Activated T-helper 1 cell treated with Interleukin-2 at 50 U/mL for 16 hours (primary cell): ENCODE measurements at places on chromosomes 5 and 9.

DNA sequence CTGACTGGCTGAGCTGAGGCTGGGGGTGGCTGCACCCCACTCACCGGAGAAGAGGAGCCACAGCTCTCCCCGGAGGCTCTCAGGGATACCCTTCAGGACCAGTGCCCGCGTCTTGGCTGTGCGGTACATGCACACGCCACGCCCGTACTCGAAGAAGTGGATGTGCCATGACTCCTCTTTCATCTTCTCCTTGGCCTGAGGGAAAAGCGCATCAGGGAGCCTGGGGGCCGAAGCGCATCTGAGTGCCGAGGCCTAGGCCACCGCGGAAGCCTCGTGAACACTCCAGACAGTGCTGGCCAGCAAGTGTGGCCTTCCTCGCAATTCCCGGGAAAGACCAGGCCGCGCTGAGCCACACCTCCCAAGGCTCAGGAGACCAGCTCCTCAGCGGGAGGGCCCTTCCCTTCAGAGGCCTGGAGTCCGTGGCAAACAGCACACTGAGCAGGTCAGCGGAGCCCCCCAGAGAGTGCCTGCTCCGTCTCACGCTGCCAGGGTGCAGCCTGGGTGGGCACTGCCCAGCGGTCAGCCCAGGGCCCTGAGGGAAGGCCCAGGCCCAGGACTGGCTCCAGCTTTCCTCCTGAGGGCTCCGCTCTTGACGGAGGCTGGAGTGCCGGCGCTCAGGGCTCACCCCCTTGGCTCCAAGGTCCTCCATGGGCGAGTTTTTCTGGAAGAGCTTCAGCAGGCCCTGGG lies 20.5 kb upstream of the MRNIP start:
- no peak for DNase-seq

- no peak for DNase-seq
Observed at GRCh38 chr9:109249615-109250014, 71.2 kb downstream of the EPB41L4B start.

- DNase-seq: no peak
Observed at GRCh38 chr5:57033103-57033502, 81.2 kb upstream of the MIER3 start.

DNA sequence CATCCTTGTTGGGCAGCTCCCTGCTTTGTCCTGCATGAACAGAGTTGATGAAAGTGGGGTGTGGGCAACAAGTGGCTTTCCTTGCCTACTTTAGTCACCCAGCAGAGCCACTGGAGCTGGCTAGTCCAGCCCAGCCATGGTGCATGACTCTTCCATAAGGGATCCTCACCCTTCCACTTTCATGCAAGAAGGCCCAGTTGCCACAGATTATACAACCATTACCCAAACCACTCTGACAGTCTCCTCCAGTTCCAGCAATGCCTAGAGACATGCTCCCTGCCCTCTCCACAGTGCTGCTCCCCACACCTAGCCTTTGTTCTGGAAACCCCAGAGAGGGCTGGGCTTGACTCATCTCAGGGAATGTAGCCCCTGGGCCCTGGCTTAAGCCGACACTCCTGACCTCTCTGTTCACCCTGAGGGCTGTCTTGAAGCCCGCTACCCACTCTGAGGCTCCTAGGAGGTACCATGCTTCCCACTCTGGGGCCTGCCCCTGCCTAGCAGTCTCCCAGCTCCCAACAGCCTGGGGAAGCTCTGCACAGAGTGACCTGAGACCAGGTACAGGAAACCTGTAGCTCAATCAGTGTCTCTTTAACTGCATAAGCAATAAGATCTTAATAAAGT lies 3.9 kb downstream of the SLC35A4 start:
- no peak for DNase-seq
